Naive B cell (primary cell): ENCODE measurements at places on chromosomes 6 and 20.

DNA sequence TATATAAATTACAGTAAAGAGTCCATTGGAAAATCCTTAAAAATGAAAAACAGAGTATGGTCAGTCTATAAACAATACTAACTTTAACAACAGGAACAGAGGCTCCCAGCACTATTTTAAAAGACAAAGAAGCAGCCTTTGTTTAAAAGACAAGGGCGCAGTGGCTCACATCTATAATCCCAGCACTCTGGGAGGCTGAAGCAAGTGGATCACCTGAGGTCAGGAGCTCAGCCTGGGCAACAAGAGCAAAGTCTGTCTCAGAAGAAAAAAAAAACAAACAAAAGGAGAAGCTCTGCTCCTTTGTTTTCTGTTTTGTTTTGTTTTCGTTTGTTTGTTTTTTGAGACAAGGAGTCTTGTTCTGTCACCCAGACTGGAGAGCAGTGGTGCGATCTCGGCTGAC, 89.4 kb downstream of the DTNBP1 start:
- peaks cover 13% of the 10 kb centered on the region for H3K36me3 ChIP-seq
- no peak for DNase-seq
- peaks cover 44% of the 10 kb centered on the region for H3K4me1 ChIP-seq
- no peak overlapping the region for H3K27ac ChIP-seq
- H3K27me3 ChIP-seq, result no peaks in the 10 kb centered on the region

DNA sequence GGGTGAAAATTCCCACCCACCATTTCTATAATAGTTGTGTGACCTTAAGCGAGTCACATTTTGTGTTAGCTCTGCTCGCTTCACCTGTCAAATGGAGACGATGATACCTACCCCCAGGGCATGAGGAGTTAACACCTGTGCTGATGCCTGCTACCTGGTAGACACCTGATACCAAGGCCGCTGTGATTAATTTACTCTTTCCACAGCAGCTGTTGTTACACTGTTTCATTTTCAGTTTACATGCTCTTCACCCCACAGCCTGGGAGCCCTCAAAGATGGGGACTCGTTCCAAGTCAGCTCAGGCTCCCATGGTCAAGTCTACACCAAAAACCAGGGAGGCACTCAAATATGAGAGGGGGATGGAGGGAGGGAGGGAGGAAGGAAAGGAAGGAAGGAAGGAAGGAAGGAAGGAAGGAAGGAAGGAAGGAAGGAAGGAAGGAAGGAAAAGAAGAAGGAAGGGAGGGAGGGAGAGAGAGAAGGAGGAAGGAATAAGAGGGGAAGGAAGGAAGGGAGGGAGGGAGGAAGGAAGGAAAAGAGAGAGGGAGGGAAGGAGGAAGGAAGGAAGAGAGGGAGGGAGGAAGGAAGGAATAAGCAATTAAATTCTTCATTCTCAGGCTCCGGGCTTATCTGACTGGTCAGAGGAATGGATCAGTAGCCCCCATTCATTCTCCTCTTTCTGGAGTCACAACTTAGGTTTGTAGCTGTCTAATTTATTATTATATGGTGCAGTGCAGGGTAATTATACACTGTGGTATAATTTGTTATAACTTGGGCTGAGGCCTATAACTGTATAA, 40.9 kb downstream of the PDYN start:
- H3K27me3 ChIP-seq, result peaks cover 1% of the 10 kb centered on the region
- H3K4me3 ChIP-seq, result peak overlapping the region; percentile 82
- H3K36me3 ChIP-seq, result no peaks in the 10 kb centered on the region
- peaks cover 47% of the 10 kb centered on the region for H3K4me1 ChIP-seq
- H3K27ac ChIP-seq, result peak overlapping the region; percentile 67
- DNase-seq, result peak; percentile 25

DNA sequence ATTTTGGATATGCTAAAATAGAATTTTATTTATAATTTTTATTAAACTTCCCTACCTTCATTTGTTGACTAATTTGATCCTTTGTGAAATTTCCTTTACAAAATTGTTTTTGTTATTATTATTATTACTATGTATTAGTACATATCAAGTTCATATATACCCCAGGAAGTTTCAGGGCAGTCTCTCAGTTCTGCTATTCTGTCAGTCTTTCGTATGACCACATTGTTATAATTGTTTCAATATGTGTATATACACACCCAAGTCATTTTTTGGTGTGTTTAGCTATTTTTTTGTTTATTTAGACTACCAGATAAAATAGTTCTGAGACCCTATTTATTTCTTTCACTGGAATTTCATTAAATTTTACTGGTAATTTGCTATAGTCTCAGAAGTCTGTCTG, 72.1 kb downstream of the NKAIN2 start:
- no peak overlapping the region for H3K4me3 ChIP-seq
- H3K36me3 ChIP-seq, result no peaks in the 10 kb centered on the region
- H3K4me1 ChIP-seq, result no peaks in the 10 kb centered on the region
- DNase-seq, result no peak
- H3K27me3 ChIP-seq, result no peaks in the 10 kb centered on the region
- no peak overlapping the region for H3K27ac ChIP-seq

- peaks cover 50% of the 10 kb centered on the region for H3K4me1 ChIP-seq
- no peak for DNase-seq
- peaks cover 13% of the 10 kb centered on the region for H3K36me3 ChIP-seq
Observed at GRCh38 chr20:38023181-38024001, 9.9 kb downstream of the TTI1 start.

DNA sequence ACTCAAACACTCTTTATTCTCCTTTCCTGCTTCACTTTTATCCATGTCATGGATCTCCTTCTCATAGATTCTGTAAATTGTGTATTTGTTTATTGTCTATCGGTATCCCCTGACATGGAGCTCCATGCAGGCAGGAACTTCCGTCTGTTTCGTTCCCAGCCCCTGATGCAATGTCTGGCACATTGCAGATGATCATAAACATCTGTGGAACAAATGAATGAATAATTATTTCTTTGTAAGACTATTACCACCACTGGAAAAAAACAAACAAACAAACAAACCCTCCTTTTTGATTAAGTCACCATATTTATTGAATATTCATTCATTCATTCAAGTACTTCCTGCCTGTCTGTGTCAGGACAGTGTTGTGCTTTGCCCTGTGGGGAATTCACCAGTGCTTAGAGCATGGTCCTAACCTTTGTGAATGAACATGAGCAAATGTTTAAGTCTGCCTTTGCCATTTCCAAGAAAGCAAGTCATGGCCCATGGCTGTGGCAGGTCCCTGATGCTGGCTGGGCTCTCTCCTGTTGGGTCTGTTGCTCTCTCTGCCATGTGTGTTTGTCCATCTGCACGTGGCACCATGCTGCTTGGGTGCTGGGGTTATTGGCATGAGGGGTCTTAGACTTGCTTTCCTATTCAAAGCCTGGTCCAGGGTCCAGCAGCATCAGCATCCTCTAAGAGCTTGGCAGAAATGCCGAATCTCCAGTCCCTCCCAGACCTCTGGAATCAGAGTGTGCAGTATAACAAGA, 47.5 kb upstream of the NAA20 start:
- H3K36me3 ChIP-seq, result no peaks in the 10 kb centered on the region
- no peak overlapping the region for H3K4me3 ChIP-seq
- peaks cover 14% of the 10 kb centered on the region for H3K4me1 ChIP-seq
- DNase-seq, result no peak

DNA sequence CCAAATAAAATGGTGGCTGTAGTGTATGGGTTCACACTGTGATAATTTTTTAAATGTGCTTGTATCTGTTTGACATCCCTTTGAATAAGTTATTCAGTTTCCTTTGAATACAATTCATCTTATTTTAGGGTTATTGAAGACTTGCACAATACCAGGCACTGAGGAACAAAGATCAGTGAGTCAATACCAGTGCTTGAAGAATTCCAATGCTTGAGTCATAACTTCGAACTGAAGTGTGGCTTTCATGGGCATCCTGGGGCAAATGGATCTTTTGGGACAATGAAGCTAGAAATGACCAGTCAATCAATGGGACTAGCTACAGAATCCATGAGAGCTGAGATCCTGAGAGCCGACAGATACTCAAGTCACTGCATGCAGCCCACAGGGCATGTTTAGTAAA, 349.9 kb upstream of the FLRT3 start:
- no peak for DNase-seq
- no peaks in the 10 kb centered on the region for H3K36me3 ChIP-seq
- no peak overlapping the region for H3K4me3 ChIP-seq
- no peaks in the 10 kb centered on the region for H3K4me1 ChIP-seq
- no peaks in the 10 kb centered on the region for H3K27me3 ChIP-seq
- no peak overlapping the region for H3K27ac ChIP-seq

DNA sequence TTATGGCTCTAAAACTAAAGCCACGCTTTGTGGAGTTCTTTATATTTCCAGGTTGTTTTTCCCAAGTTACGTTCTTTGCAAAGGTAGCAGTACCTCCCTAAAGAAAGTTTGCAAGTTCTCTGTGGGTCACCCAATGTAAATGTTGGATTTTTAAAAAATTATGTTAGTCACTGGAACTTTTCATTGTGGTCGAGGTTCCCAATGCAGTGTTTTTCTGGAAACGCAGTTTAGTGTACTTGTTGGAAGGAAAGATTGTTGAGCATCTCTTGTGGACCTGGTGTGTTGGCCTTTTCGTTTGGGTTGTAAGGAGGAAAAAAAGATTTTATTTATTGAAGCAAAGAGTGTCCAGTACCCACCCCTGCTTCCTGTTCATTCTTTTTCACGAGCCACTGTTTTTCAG, 1.4 kb downstream of the TOP1 start:
- H3K4me3 ChIP-seq, result peak overlapping the region; percentile 96
- H3K27ac ChIP-seq, result peak overlapping the region; percentile 99
- DNase-seq, result no peak
- no peaks in the 10 kb centered on the region for H3K27me3 ChIP-seq
- H3K4me1 ChIP-seq, result peaks cover 70% of the 10 kb centered on the region

- H3K4me1 ChIP-seq, result peaks cover 6% of the 10 kb centered on the region
- no peaks in the 10 kb centered on the region for H3K36me3 ChIP-seq
- H3K27ac ChIP-seq, result no peak overlapping the region
- no peak overlapping the region for H3K4me3 ChIP-seq
- no peak for DNase-seq
- no peaks in the 10 kb centered on the region for H3K27me3 ChIP-seq
Observed at GRCh38 chr6:15948930-15949900, 179.7 kb upstream of the MYLIP start.

DNA sequence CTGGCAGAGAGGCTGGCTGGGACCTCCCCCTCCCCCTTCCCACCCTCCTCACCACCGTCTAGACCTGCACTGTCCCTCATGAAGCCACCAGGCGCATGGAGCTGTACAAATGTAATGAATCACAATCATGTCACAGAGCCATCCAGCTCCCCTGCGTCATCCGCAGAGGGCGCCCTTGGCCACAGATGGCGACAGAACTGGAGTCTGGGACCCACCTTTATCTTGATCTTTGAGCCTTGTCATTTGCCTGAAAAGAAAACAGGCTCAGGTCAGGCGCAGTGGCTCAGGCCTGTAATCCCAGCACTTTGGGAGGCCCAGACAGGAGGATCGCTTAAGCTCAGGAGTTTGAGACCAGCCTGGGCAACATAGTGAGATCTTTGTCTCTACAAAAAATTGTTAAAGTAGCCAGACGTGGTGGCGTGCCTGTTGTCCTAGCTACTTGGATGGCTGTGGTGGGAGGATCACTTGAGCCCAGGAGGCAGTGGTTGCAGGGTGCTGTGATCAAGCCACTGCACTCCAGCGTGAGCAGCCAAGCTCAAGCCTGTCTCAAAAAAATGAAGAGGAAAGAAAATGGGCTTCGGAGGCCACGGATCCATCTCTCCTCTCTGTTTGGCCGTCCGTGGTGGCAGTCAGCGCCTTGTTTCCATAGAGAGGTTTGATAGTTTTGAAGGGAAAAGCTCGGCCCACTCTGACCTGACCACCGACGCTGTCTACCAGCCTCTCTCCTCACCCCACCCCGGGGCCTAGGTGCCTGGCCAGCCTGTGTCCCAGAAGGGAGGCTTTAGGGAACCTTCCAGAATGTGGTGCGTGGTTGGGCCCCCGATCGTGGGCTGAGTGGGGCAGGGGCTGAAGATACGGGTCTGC, 6.2 kb downstream of the COL9A3 start:
- H3K4me1 ChIP-seq, result peaks cover 5% of the 10 kb centered on the region
- H3K27ac ChIP-seq, result no peak overlapping the region
- H3K4me3 ChIP-seq, result no peak overlapping the region
- DNase-seq, result no peak
- H3K36me3 ChIP-seq, result no peaks in the 10 kb centered on the region

DNA sequence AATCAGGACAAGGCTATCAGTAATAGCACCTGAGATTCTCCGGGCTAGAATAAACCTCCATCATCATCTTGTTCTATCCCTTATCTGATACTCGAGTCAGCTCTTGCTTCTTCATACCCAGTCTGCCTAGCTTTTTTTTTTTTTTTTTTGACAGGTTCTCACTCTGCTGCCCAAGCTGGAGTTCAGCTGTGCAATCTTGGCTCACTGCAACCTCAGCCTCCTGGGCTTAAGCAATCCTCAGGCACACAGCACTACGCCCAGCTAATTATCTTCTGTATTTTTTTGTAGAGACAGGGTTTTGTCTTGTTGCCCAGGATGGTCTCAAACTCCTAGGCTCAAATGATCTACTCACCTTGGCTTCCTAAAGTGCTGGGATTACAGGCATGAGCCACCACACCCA, 19.5 kb downstream of the SRSF6 start:
- no peaks in the 10 kb centered on the region for H3K36me3 ChIP-seq
- DNase-seq, result no peak
- H3K27ac ChIP-seq, result no peak overlapping the region

DNA sequence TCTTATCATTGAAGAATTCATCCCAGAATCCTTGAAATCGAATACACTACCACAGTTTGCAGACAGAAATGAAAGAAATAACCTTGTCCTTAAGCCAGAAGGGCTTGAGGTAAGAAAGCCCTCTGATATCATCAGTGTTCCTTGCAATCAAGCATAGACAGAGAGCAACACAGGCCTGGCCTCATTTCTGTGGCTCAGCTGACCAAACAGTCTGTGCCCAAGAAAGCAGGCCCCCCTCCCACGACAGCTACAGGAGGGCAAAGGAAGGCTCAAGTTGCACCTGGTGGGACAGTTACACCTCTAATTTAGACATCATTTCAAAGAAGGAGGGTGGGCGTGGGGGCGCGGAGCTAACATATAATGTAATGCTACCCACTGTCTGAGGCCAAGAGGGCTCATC, 21.6 kb downstream of the KIF16B start:
- peaks cover 28% of the 10 kb centered on the region for H3K4me1 ChIP-seq
- H3K27ac ChIP-seq, result no peak overlapping the region
- H3K4me3 ChIP-seq, result no peak overlapping the region
- peaks cover 13% of the 10 kb centered on the region for H3K36me3 ChIP-seq
- no peak for DNase-seq

- no peaks in the 10 kb centered on the region for H3K4me1 ChIP-seq
- DNase-seq, result no peak
- H3K36me3 ChIP-seq, result peaks cover 33% of the 10 kb centered on the region
- H3K4me3 ChIP-seq, result no peak overlapping the region
Observed at GRCh38 chr20:56513161-56514150, 11.1 kb upstream of the FAM209A start.

GRCh38 chr20:57938158-57939108, 228.6 kb upstream of the PMEPA1 start:
- peaks cover 3% of the 10 kb centered on the region for H3K36me3 ChIP-seq
- H3K27me3 ChIP-seq, result peaks cover 19% of the 10 kb centered on the region
- no peak overlapping the region for H3K4me3 ChIP-seq
- no peak for DNase-seq

GRCh38 chr20:52601295-52601971, 370.7 kb upstream of the TSHZ2 start:
- H3K4me3 ChIP-seq, result no peak overlapping the region
- peaks cover 8% of the 10 kb centered on the region for H3K27me3 ChIP-seq
- no peak for DNase-seq
- no peaks in the 10 kb centered on the region for H3K36me3 ChIP-seq
- no peaks in the 10 kb centered on the region for H3K4me1 ChIP-seq
